Naive thymus-derived CD4-positive, alpha-beta T cell (primary cell): ENCODE measurements at places on chromosomes 5 and 9. TPM values are rescaled to one million over a fixed set of nuclear protein-coding genes. Genes with fewer than 3 reads are reported as not detected.

Gene F2RL2
- total RNA-seq = not detected

Gene MLANA
- total RNA-seq = not detected

Gene TMEM252
- total RNA-seq = not detected

Gene ZBTB26
- total RNA-seq = 8.6 and 10.0 TPM in 2 replicates

Gene DPYSL3
- total RNA-seq = 0.08 TPM

Gene CA9
- total RNA-seq = not detected

- H3K4me1 ChIP-seq = no peaks in the 10 kb centered on the region
- no peak overlapping the region for H3K4me3 ChIP-seq
- H3K27me3 ChIP-seq = no peaks in the 10 kb centered on the region
- no peak for DNase-seq
Measured at GRCh38 chr5:32572778-32573480, 12.4 kb upstream of the SUB1 start.

- H3K36me3 ChIP-seq = no peaks in the 10 kb centered on the region
- H3K27me3 ChIP-seq = no peaks in the 10 kb centered on the region
- no peaks in the 10 kb centered on the region for H3K4me1 ChIP-seq
- H3K27ac ChIP-seq = no peak overlapping the region
Measured at GRCh38 chr9:24381205-24381604, 164.5 kb downstream of the IZUMO3 start.

DNA sequence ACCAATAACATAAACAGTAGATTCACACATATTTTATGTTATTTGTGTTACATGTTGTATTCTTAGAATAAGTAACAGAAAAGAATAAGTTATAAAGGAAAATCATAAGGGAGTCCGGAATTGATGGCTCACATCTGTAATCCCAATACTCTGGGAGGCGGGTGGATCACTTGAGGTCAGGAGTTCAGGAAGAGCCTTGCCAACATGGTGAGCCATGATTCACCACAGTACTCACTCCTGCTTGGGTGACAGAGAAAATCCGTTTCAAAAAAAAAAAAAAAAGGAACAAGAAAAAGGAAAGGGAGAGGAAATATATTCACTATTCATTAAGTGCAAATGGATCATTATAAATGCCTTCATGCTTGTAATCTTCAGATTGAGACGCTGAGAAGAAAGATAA is 533.3 kb upstream of the CDH9 start:
- H3K27ac ChIP-seq = no peak overlapping the region
- H3K27me3 ChIP-seq = no peaks in the 10 kb centered on the region
- no peak overlapping the region for H3K4me3 ChIP-seq
- no peaks in the 10 kb centered on the region for H3K36me3 ChIP-seq

- H3K4me1 ChIP-seq = no peaks in the 10 kb centered on the region
- no peaks in the 10 kb centered on the region for H3K36me3 ChIP-seq
- no peak overlapping the region for H3K27ac ChIP-seq
- DNase-seq = no peak
Measured at GRCh38 chr5:91950328-91950727, 567.2 kb upstream of the ARRDC3 start.

DNA sequence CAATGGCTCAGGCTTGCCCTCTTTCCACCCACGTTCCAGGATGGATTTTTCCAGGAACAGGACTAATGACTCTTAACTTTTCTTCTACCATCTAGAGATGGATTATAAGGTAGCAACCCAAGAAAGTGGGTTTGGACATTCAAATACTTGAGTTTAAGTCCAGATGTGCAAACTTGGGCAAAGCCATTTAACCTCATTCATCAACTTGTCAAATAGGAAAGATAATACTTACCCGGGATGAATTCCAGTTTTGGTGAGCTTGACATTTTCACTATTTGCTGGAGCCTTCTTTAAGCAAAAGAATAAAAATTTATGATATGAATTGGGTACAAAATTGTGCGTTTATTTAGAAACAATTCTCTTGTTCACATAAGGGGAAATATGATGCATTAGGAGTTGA is 44.3 kb upstream of the ZBED3 start:
- H3K36me3 ChIP-seq = no peaks in the 10 kb centered on the region
- no peak for DNase-seq
- no peak overlapping the region for H3K27ac ChIP-seq
- no peak overlapping the region for H3K4me3 ChIP-seq
- no peaks in the 10 kb centered on the region for H3K4me1 ChIP-seq

DNA sequence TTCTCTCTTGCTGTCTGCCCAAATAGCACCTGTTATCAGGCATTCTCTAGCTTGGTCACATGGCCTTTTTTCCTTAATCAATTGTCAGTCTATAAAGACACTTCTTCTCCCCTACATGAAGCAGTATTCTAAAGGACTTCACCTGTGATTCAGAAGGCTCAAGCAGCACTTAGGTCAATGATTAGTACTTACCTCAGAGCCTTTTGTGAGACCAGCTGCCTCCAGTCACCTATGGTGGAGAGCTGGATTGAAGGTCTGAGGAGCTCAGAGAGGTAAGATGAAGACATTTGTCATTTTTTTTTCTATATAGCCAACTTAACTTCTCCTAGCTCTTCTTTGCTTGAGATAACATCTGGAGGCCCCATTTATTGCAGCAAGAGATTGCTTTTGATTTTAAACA is 278.3 kb upstream of the PCSK5 start:
- H3K4me1 ChIP-seq = no peaks in the 10 kb centered on the region
- H3K36me3 ChIP-seq = no peaks in the 10 kb centered on the region
- H3K27me3 ChIP-seq = no peaks in the 10 kb centered on the region
- DNase-seq = no peak
